GDM1 (cell line): ENCODE measurements at places on chromosomes 5 and 9.

DNA sequence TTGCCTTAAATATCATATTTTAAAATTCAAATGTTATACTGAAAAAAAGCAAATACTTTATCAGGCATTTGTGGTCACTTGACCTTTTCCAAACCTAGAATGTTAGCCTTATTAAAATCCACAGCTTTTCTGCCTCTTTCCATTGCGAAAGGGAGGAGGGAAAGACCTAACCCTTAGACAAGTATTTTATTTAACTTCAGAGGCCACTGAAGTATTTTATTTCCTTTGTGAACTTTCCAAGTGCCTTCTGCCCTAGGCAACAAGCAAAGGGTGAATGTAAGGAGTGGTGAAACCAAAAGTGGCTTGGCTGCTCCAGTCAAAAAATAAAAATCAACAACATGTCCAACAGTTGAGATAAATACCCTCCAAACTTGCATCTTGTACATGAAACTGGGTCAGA lies 376.1 kb downstream of the EFNA5 start:
- DNase-seq: no peak

- no peak for DNase-seq
Observed at GRCh38 chr9:136107953-136108647, 10.6 kb downstream of the TMEM250 start.

GRCh38 chr5:171709930-171710329 lies 75.7 kb upstream of the SMIM23 start:
- no peak for DNase-seq

GRCh38 chr5:149264439-149265067 lies 7.1 kb upstream of the AFAP1L1 start:
- DNase-seq: no peak

- no peak for DNase-seq
Observed at GRCh38 chr5:32279786-32280185, 33.0 kb downstream of the MTMR12 start.

- DNase-seq: no peak
Observed at GRCh38 chr9:127181315-127181580, 58.8 kb upstream of the ANGPTL2 start.

DNA sequence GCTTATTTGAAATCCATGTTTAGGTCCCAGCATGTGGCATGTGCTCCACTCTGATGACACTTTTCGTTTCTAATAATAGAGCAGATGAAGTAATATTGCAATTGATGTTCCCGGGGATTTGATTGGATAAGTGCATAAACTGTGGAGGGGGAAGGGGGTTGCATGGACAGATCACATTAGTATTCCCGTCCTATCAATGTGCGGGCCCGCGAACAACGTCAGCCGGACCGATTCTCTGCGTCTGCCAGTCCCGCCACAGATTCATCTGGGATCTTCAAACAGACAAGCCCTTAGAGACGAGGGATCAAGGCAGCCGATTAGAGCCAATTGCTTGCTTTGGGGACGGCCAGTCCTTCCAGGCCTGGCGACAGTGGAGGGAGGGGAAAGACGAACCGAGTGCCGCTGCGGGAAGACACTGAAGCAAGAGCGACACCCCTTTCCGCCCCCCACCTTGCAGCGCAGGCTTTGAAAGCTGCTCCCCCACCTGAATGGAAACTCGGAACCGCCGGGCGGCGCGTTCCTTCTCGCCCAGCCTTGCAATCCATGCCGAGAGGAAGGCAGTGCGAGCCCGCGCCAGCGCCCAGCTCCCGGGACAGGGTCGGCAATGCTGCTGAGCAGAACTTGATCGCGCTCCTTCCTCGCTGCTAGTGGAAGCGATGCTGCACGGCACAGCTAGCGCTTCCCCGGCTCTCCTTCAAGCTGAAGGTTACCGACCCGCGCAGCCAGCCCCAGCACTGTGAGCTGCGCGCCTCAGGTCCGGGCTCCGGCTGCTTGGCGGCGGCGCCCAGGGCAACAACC lies at the start of gene RGS7BP:
RGS7BP (plus strand) TSS at position 247 of the 798 bp plus-strand sequence. CDS start 610 bp downstream, outside the sequence.
- DNase-seq: no peak

DNA sequence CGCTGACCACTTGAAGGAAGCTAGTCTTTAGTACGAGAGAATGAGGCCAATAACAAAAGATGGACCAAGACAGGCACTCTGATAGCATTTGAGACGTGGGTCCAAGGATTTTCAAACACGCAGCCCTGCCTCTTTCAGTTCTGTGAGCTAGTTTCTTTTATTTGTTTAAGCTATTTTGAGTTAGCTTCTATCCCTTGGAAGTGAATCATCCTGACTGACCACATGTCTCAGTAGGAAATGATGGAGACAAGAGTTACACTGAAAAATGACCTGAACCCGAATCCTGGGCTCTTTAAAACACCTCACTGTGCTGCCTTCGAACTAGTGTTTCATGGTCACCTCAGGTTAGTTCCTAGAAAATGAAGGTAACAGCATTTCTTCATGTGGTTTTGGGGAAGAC lies 9.9 kb downstream of the TEK start:
- no peak for DNase-seq

GRCh38 chr9:85401998-85402397 lies 339.8 kb downstream of the AGTPBP1 start:
- no peak for DNase-seq
